Breast epithelium (tissue), 4 donors: ENCODE measurements at places on chromosomes 5 and 9. TPM values are rescaled to one million over a fixed set of nuclear protein-coding genes. Genes with fewer than 3 reads are reported as not detected.

Gene FBLL1
- total RNA-seq: 1.6 TPM

GRCh38 chr9:34084562-34084961 lies 35.9 kb upstream of the UBAP2 start:
- no peak overlapping the region for H3K4me3 ChIP-seq
- H3K27ac ChIP-seq: peak overlapping the region; percentile 74
- peak; percentile 73 for DNase-seq

- H3K4me3 ChIP-seq: no peak overlapping the region
- H3K27ac ChIP-seq: no peak overlapping the region
Observed at GRCh38 chr5:150596826-150597225, 43.6 kb upstream of the SYNPO start.

DNA sequence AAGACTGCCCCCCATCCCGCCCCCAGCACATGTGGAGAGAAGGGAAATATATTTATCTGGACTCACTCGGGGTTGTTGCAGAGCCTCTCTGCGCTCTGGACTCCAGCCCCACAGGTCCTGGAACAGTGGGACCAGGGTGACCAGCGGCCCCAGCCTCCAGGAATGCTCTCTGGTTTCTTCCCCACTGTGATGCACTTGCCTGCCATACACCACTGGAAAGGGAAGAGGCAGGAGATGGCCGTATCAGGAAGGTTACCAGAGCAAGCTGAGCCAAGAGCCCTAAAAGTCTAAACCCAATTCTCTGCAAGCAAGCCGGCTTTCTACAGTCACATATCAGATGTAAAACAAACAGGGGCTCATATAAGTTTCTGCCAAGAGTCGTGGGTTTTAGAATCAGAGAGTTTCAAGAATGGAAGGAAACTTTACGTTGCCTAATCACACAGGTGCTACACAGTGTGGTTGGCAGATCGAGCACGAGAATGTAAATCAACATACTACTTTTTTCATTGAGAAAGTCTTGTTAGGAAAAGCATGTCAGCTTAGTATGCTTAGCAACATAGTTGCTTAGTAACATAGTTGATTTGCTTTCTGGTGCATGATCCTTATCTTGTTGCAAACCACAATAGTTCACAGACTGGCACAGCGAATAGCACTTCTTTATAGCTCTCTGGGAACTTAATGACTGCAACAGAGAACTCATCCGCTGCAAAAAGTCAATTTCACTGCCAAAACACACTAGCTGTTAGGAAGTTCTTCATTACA lies 201.2 kb downstream of the TARS1 start:
- no peaks in the 10 kb centered on the region for H3K4me1 ChIP-seq
- H3K27ac ChIP-seq: peak overlapping the region; percentile 53
- no peak for DNase-seq
- H3K4me3 ChIP-seq: no peak overlapping the region
- no peaks in the 10 kb centered on the region for H3K27me3 ChIP-seq

DNA sequence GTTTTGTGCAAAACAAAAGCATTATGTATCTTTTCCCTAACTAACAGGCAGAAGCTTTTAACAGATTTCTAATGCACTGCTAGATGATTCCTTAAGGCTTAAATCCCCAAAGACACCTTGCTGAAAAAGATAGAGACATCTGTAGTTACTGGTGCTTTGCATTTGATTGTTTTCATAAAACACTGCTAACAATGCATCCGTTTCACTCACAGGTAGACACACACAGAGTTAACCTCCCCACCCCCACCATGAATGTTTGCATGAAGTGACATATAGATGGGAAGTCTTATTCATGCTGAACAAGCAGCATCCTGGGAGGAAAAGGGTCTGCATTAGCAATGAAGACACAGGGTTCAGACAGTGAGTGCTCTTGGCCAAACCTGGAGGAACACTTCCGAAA lies 100.9 kb downstream of the ASTN2 start:
- no peak for DNase-seq
- no peaks in the 10 kb centered on the region for H3K27me3 ChIP-seq
- H3K4me3 ChIP-seq: no peak overlapping the region
- no peaks in the 10 kb centered on the region for H3K36me3 ChIP-seq
- no peaks in the 10 kb centered on the region for H3K4me1 ChIP-seq

GRCh38 chr5:68332556-68332955 lies 117.0 kb downstream of the PIK3R1 start:
- no peak for DNase-seq
- H3K4me1 ChIP-seq: peaks cover 6% of the 10 kb centered on the region
- H3K27ac ChIP-seq: no peak overlapping the region
- H3K36me3 ChIP-seq: no peaks in the 10 kb centered on the region
- H3K4me3 ChIP-seq: no peak overlapping the region
- no peaks in the 10 kb centered on the region for H3K27me3 ChIP-seq

Gene NME5
- 2.5 TPM for total RNA-seq

DNA sequence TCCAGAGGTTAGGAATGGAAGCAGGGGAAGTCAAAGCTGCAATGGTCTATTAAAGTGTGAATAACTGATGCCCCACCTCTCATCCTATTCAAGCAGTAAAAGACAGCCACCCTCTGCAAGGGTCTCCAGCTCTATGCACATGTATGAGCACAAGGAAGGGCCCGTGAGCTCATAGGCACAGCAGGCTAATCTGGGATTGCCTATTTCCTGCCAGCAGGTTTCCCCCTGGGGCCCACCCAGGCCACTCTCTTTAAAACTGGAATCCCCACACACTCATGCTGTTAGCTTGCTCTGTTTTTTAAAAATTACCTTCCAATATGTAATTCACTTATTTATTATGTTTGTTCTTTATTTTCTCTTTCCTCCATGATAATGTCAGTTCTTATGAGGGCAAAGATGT lies 48.7 kb upstream of the ZNF366 start:
- H3K36me3 ChIP-seq: no peaks in the 10 kb centered on the region
- H3K4me3 ChIP-seq: no peak overlapping the region
- no peaks in the 10 kb centered on the region for H3K4me1 ChIP-seq
- no peak for DNase-seq

GRCh38 chr5:163916376-163916775 lies 411.0 kb downstream of the MAT2B start:
- H3K4me1 ChIP-seq: no peaks in the 10 kb centered on the region
- no peaks in the 10 kb centered on the region for H3K27me3 ChIP-seq
- H3K27ac ChIP-seq: no peak overlapping the region

GRCh38 chr9:84822589-84823233 lies 153.2 kb downstream of the NTRK2 start:
- no peaks in the 10 kb centered on the region for H3K36me3 ChIP-seq
- H3K27ac ChIP-seq: peak overlapping the region; percentile 2
- no peak for DNase-seq
- no peaks in the 10 kb centered on the region for H3K27me3 ChIP-seq
- no peaks in the 10 kb centered on the region for H3K4me1 ChIP-seq

DNA sequence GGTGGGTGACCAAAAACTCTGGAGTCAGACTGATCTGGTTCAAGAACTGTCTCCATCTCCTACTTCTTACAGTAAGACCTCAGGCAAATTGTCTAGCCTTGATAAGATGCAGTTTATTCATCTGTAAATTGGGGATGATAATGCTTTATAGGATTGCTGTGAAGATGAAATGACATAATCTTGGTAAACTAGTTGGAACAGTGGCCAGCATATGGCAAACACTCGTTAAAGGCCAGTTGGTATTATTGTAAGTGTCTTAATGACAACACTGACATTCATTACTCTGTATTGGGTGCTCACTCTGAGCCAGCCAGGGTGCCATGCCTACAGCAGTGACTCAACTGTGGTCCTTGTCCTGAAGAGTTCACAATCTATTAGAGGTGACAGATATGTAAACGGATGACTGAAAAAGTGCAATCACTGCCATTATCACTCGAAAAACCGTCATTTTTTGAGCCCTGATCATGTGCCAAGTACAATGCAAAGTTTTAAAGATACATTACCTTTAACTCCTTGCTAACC lies 84.9 kb upstream of the HSPA9 start:
- no peaks in the 10 kb centered on the region for H3K27me3 ChIP-seq
- H3K4me3 ChIP-seq: no peak overlapping the region
- peaks cover 8% of the 10 kb centered on the region for H3K4me1 ChIP-seq
- DNase-seq: no peak
- H3K27ac ChIP-seq: no peak overlapping the region

Gene ANKRD31
- total RNA-seq: 0.32 TPM

DNA sequence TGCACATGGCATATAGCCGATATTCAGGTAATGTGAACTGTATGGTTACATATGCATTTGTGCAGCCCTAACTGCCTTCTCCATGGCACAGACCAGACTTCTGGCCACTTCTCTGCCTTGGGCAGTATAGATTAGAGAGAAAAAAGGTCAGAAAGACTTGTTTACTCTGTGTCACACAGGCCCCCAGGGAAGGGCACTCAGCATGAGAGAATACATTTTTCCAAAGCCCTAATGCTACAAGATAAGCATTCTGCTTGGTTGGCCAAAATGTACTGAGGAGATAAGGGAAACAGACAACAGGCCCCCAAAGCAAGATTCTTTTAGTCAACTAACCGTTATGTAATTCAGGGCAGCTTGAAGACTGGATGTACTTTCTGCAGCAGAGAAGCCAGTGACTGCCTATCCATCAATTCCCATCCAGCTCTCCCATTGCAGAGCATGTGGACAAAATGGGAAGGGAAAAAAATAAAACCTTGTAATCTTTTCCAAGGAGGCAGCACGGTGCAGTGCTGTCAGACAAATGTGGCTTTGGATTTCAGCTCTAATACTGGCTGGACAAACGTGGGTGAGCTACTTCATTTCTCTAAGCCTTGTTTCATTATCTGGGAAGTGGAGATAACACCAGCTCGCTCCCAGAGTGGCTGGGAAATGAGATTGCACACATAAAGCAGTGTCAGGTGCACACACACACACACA lies 205.9 kb downstream of the NSG2 start:
- H3K27me3 ChIP-seq: no peaks in the 10 kb centered on the region
- H3K4me3 ChIP-seq: no peak overlapping the region
- no peaks in the 10 kb centered on the region for H3K36me3 ChIP-seq
- no peak overlapping the region for H3K27ac ChIP-seq
